ENCODE measurements at places on chromosomes 6 and 20.
A peak's percentile ranks its signal among the peaks of the same experiment; 100 is the strongest.

GRCh38 chr20:62272200-62272599 is 30.6 kb upstream of the ADRM1 start:
- DNase-seq = no peak

DNA sequence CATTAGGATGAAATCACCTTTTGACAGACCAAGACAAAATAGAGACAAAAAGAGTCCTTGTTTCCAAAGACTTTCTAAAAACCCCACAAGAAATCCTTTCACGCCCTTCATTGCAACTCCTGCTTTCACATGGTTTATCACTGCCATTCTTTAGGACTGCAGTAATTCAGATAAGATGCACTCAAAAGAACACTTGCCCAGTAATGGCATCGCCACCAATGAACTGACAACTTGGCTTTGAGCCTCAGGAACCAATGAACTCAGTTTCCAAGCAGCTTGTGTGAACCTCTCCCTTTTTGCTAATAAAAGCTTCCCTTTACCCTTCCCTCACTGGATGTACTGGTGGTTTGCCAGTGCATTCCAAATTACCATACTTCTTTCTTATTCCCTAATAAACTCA is 21.8 kb downstream of the OSTM1 start:
- DNase-seq = no peak

GRCh38 chr20:51532577-51533191 is 9.8 kb downstream of the NFATC2 start:
- peak; percentile 83 for DNase-seq

DNA sequence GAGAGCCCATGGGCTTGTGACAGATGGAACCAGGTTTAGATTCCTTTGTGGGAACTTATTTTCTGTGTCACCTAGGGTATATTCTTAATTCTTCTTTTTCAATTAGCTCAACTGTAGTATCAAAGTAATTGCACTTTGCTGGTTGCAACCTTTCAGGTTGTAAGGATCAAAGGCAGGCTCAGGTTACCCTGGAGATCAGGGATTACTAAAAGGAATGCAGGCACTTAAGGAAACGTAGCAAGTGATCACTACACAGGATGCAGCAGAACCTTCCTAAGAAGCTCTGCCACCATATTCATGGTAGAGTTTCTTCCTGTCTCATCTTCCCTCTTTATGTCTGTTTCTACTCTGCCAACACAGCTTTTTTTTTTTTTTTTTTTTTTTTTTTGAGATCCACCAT is 133.2 kb upstream of the JAG1 start:
- DNase-seq = no peak

- DNase-seq = no peak
These were observed 95.3 kb downstream of the MLIP start for GRCh38 chr6:54206510-54206909.

GRCh38 chr6:20811109-20811761 is 277.0 kb downstream of the CDKAL1 start:
- no peak for DNase-seq

- DNase-seq = peak; percentile 37
These were observed 24.2 kb upstream of the PAQR8 start for GRCh38 chr6:52337633-52338290.

GRCh38 chr20:31674895-31675827 is 37.4 kb downstream of the COX4I2 start:
- DNase-seq = peak; percentile 94

DNA sequence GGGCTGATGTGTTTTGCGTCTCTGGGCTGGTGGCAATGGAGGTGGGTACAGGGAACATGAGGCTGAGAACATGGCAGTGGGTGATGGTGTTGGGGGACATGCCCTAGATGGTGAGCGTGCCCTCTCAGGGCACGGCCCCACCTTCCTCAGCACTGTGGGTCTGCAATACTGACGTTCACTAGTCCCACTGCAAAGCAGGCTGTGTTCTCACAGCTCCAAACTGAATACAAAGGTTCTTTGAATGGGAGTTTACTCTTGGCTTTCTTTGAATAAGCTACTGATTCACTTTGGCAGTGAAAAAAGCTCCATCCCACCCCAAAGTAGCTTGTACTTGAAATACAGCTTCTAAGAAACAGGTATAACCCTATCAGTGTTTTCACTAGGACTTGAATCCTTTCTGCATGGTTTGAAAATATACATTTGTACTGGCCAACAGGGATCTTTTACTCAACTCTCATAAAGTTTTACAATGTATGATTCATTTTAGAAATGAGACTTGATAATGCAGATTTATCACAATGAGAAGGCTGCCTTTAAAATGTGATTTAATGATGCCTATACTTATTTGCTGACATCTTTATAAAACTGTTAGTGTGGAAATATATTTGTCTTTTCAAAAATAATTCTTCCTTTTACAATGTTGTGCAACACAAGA is 400.7 kb downstream of the ZFAND3 start:
- no peak for DNase-seq

DNA sequence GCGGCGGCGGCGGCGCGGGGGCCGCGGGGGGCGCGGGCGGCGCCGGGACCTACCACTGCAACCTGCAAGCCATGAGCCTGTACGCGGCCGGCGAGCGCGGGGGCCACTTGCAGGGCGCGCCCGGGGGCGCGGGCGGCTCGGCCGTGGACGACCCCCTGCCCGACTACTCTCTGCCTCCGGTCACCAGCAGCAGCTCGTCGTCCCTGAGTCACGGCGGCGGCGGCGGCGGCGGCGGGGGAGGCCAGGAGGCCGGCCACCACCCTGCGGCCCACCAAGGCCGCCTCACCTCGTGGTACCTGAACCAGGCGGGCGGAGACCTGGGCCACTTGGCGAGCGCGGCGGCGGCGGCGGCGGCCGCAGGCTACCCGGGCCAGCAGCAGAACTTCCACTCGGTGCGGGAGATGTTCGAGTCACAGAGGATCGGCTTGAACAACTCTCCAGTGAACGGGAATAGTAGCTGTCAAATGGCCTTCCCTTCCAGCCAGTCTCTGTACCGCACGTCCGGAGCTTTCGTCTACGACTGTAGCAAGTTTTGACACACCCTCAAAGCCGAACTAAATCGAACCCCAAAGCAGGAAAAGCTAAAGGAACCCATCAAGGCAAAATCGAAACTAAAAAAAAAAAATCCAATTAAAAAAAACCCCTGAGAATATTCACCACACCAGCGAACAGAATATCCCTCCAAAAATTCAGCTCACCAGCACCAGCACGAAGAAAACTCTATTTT is 2.0 kb downstream of the FOXC1 start:
- DNase-seq = peak; percentile 37

GRCh38 chr6:2579804-2580570 is 170.7 kb downstream of the MYLK4 start:
- peak; percentile 10 for DNase-seq

DNA sequence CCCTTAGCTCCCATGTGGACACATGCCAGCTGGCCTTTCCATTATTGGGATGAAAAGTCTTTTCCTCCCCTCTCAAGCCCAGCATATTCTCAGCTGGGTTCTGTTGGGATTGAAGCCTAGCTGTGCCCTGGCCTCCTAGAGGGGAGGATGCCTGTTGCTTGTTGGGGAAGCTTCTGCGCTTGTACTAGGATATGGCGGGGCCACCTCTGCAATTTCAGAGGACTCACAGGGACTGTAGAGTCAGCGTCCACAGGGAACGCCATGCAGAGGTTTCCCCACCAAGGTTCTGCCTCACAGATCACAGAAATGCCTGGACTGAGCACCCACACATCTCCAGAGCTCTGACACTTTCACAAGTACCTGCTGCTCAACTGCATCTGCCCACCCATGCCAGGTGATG is 288.7 kb upstream of the FOXQ1 start:
- no peak for DNase-seq

DNA sequence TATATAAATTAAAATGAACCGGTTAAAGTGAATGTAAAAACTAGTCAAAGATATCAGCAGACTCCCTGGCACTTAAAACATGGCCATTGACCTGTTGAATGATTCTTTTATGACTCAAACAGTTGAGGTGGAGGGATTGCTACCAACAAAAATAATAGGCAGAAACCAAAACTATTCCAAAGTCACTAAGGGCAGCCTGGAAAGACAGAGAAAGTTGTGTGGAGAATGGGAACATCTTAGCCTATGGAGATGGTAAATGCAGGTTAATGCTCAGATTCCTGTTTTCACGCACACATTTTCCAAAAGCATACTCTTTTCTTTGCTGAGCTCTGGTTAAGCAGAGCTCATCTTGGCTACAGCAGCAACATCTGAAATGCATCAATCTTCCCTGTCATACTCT is 553.5 kb downstream of the HACE1 start:
- no peak for DNase-seq

- DNase-seq = no peak
These were observed 414.4 kb upstream of the PLCB4 start for GRCh38 chr20:8654486-8654885.

- DNase-seq = peak; percentile 73
These were observed 39.2 kb downstream of the KCNK5 start for GRCh38 chr6:39189915-39190544.

Measured in suppressor macrophage (primary cell).